Omental fat pad (tissue), 4 donors: ENCODE measurements at places on chromosomes 1 and 21. TPM values are rescaled to one million over a fixed set of nuclear protein-coding genes. Genes with fewer than 3 reads are reported as not detected.

SLAMF6 gene
- 4.9 TPM for total RNA-seq

NCAM2 gene
- 2.3 TPM for total RNA-seq

F11R gene
- total RNA-seq = 48.5 TPM

EXTL1 gene
- 0.65 TPM for total RNA-seq

TRABD2B gene
- total RNA-seq = 0.82 TPM

DNA sequence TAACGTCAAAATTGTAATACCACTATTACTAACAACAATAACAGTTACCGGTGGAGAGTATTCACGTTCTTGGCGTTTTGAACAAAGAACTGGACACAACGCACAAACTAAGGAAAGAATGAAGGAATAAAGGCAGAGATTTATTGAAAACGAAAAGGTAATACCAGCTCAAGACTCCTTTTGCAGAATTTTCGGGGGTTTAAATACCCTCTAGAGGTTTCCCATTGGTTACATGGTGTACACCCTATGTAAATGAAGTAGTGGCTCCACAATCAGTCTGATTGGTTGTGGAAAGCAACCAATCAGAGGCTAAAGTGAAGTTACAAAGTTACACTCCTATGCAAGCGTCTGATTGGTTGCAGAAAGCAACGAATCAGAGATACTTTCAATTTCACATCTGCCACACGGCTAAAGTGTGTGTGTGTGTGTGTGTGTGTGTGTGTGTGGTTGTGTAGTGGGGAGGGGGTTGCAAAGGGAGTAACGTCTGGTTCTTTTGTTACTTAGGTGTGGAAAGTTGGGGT is 1.1 kb upstream of the GTF2B start:
- no peak for DNase-seq

- DNase-seq = no peak
Observed at GRCh38 chr1:223629126-223629457, 36.4 kb downstream of the CAPN8 start.

DNA sequence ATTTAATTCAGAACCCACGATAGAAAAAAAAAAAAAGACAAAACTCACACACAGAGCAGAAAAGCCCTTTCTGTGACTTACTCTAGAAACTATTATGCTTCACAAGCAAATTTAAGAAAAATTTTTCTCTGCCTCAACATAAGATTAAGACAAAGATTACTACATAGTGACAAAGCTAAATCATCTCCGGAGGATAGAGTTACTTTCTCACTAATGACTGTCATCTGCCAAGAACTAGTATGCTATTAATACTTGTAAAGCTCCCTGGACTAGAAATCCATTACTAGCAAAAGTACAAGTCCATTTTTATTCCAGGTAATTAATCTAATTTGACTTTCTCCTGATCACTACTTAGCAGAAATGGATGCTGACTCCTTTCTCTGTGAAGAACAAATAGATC is 25.9 kb downstream of the GREM2 start:
- no peak for DNase-seq

- no peak for DNase-seq
Observed at GRCh38 chr1:203586496-203587081, 40.0 kb upstream of the ATP2B4 start.

DNA sequence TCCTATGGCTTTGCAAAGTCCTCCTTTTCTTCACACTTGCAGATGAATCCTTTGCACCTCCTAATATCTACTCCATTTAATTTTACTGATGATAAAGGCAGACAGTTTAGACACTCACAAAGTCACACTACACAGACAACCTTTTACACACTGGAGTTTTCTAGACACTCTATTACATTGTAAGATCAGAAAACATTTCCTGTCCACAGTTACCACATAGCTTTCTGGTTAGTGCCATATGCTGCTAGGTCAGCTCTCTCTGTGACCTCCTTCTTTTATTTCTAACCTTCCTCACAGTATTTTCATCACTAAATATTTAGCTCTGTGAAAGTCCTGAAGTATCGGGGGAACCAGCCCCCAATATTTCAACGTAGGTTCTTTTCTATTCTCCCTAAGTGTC is 5.1 kb downstream of the SH2D1B start:
- no peak for DNase-seq
